ENCODE measurements at places on chromosomes 1 and 21.
A peak's percentile ranks its signal among the peaks of the same experiment; 100 is the strongest.

DNA sequence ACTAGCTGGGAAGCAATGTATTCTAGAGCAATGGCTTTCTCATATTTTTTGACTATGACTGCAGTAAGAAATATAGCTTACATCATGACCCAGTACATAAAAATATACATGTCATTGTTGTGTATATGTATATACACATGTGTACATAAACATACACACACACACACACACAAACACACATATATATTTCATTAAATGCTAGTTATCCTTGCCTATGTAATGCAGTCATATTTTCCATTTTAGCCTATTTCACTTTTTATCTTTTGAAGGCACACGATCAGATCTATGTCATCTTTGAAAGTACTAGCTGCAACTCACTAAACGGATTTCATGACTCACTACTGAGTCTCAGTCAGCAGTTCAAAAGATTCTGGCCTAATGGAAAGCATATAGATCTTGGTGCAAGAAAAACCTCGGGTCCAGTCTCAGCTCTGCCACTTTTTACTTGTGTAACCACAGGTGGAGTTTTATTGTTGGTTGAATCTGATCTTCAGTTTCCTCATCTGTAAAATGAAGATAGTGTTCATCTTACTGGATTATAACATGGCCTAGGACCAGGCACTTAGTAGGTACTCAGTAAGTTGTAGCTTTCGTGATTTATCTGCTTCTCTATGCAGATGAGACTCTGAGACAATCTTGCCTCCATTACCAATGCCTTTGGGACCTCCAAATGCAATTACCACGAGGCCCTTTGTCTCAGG, 325.6 kb downstream of the RRAGC start:
- H3K4me1 ChIP-seq = peaks cover 13% of the 10 kb centered on the region
- no peak overlapping the region for H3K4me3 ChIP-seq
- peak overlapping the region; percentile 49 for H3K27ac ChIP-seq
- H3K36me3 ChIP-seq = no peaks in the 10 kb centered on the region
- DNase-seq = peak; percentile 31
- peaks cover 2% of the 10 kb centered on the region for H3K27me3 ChIP-seq

DNA sequence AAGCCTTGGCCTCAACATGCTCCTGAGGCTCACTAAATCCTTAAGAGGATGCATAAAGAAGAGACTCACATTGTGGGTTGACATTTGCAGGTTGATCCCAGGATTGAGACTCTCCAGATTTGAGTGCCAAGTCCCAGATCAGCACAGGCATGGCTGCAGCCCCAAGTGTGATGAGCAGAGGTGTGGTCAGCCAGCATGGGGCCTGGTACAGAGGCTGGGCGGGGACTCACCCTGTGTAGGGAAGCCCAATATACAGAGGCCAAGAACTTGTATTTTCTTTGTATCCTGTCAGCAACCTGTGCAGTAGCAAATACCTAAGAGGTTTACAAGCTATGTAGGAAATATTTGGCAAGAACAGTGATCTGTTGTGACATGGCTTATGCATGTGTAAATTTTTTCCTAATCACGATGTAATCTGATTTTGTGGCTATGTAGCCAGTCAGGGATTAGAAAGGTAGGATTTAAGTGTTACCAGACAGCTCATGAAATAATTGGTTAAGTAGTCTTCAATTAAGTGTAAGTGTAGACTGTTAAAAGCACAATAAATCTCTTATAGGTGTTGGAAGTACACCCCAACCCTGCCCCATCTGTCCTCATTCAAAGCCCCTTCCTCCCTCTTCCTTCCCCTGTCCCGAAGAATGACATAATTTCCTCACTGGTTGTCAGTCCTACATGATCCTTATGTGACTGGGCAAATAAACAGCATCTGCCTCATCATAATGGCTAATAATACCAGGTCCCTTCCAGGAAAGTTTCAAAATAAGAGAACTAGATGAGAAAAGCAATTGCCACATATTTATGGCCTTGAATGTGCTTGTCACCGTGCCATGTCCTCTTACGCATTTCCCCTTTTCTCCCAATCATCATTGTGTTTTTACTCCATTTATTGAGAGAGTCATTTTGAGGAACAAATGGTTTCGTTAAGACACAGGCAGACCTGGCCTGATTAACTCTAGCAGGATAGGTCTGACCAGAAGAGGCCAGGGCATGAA, 120.9 kb downstream of the HLX start:
- H3K4me3 ChIP-seq = no peak overlapping the region
- H3K4me1 ChIP-seq = no peaks in the 10 kb centered on the region
- peaks cover 1% of the 10 kb centered on the region for H3K27me3 ChIP-seq
- no peak overlapping the region for H3K27ac ChIP-seq
- no peak for DNase-seq
- no peaks in the 10 kb centered on the region for H3K36me3 ChIP-seq

DNA sequence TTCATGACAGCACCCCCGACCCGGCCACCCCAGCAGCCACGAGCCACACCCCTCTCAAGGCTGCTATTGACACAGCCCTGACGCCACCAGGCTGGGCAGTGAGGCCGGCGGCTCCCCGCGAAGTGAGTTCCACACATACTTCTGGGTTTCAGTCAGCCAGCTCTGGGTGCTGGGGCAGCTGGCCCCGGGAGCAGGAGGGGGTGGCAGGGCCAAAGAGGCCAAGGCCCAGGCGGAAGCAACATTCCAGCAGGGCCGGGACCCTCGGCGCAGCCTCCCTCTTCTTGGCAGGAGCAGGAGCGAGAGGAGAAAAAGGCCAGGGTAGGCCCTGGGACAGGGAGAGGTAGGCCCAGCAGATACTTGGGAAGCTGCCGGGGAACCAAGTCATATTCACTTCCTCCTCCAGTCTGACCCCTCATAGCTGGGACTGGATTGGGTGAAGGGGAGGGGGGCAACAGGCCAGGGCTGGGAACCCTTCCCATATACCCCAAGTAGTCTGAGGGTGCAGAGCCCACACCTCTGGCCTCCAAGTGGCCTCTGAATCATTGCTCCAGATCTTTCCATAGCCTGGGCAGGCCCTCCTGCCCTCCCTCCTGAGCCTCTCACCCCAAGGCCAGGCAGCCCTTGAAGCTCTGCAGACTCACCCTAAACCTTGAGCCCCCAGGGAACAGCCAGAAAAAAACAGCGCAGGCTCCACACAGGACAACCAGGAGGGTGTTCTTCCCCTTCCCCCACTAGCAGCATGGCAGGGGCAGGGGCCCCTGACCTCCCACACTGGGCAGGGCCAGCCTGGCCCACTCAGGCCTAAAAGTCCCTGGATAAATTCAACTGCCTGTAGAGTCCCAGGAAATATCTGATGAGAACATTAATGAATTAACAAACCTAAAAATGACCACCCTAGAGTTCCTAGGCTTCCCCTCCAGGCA, 5.7 kb downstream of the HSPG2 start:
- H3K27me3 ChIP-seq = peaks cover 4% of the 10 kb centered on the region
- no peak overlapping the region for H3K27ac ChIP-seq
- no peaks in the 10 kb centered on the region for H3K36me3 ChIP-seq
- peaks cover 6% of the 10 kb centered on the region for H3K4me1 ChIP-seq
- no peak overlapping the region for H3K4me3 ChIP-seq

DNA sequence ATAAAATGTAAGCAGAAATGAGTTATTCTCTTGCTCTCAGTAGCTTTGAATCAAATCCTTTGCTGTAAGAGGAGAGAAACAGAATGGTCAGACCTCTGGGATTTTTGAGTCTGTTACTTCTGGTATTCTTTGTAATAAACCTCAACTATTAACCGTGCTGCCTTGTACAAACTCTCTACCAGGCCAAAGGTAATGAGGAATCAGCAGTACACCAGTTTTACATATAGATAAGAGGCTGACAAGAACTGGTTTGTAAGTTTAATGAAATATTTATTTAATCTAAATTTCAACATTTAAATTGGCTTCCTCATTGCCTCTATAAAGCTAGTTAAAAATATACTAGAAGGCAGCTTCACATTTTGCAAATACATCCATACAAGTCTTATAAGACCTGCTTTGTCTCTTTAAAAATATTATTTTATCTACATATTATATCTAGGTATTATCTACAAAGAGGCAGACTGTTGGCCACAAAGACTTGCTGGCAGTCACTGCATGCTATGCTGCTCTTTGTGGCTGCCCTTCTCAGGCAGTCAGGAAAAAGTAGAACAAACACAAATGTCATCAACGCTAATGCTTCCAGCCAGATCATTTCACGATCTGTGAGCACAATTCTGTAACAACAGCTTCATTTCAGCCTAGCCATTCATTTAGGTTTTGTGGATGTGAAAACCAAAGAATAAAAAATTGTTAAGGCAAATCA, 173.0 kb downstream of the GABPA start:
- no peak overlapping the region for H3K27ac ChIP-seq
- no peaks in the 10 kb centered on the region for H3K36me3 ChIP-seq
- DNase-seq = no peak
- no peaks in the 10 kb centered on the region for H3K4me1 ChIP-seq

DNA sequence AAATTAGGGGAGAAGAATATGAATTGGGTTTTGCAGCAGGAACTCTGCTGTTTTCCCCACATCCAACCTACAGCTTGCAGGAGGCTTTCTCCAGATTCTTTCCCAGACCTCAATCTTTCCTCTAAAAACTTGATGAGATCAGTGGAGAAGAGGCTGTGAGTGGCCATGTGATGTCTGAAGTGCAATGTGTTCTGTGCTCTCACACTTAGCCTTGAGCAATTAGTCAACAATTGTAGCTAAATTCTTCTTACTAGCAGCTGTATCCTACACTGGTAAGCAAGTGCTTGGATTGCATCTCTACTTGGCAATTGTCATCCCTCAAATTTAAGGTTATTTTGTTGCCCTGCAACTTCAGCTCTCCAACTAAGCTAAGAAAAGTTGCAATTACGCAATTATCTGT, 807.3 kb upstream of the RGS18 start:
- H3K36me3 ChIP-seq = no peaks in the 10 kb centered on the region
- no peak overlapping the region for H3K4me3 ChIP-seq
- no peak overlapping the region for H3K27ac ChIP-seq
- no peak for DNase-seq

- DNase-seq = no peak
- H3K4me3 ChIP-seq = no peak overlapping the region
- H3K27me3 ChIP-seq = peaks cover 5% of the 10 kb centered on the region
- peaks cover 27% of the 10 kb centered on the region for H3K4me1 ChIP-seq
- peak overlapping the region; percentile 13 for H3K27ac ChIP-seq
Measured at GRCh38 chr1:31487143-31487542, 74.1 kb downstream of the SERINC2 start.

DNA sequence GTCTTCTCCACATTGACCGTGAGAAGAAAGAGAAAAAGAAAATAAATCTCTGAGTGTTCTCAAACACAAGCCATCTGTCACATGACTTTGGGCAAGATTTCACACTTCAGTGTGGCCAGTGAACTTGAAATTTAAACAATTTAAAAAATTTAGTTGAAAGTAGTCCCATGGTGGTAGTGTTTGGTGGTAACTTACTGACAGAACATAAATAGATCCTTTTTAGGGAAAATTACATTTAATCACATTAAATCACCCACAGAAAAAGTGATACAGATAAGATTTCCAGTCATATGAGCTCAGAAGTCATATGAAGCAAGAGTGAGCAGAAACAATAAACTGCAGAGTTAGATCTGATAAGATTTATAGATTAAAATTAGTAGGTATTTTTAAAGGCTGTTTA, 31.9 kb upstream of the SGIP1 start:
- no peaks in the 10 kb centered on the region for H3K36me3 ChIP-seq
- no peak for DNase-seq
- no peaks in the 10 kb centered on the region for H3K4me1 ChIP-seq
- H3K27me3 ChIP-seq = peaks cover 17% of the 10 kb centered on the region
- no peak overlapping the region for H3K4me3 ChIP-seq

- no peak overlapping the region for H3K4me3 ChIP-seq
- no peaks in the 10 kb centered on the region for H3K27me3 ChIP-seq
- no peak overlapping the region for H3K27ac ChIP-seq
- peaks cover 7% of the 10 kb centered on the region for H3K4me1 ChIP-seq
Measured at GRCh38 chr21:16305686-16306085, 575.9 kb downstream of the USP25 start.

GRCh38 chr1:84947536-84948410, 49.1 kb downstream of the MCOLN2 start:
- no peak overlapping the region for H3K27ac ChIP-seq
- peaks cover 26% of the 10 kb centered on the region for H3K4me1 ChIP-seq
- no peak overlapping the region for H3K4me3 ChIP-seq
- no peak for DNase-seq

- H3K4me3 ChIP-seq = peak overlapping the region; percentile 5
- no peaks in the 10 kb centered on the region for H3K27me3 ChIP-seq
- DNase-seq = no peak
- H3K36me3 ChIP-seq = peaks cover 38% of the 10 kb centered on the region
- H3K27ac ChIP-seq = peak overlapping the region; percentile 91
Measured at GRCh38 chr1:226717256-226717909, 21.7 kb downstream of the ITPKB start.

DNA sequence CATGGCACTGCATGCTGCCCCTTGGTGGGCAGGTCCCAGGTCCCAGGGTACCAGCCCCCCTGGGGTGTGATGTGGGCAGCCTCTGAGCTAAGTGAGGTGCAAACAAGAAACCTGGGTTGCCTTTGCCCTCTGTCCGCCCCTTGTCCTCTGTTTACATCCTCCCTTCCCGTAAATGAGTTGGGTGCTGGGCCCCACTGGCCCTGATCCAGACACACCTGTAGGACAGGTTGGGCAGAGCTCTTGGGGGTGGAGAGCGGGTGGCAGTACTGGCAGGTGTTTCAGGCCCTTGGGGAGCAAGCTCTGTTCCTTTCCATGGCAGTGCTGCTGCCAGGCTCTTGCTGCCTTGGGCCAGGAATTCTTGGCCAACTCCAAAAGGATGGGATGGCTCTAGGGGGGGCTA, 35.8 kb downstream of the ELF3 start:
- peaks cover 5% of the 10 kb centered on the region for H3K27me3 ChIP-seq
- DNase-seq = no peak
- H3K4me1 ChIP-seq = no peaks in the 10 kb centered on the region
- H3K4me3 ChIP-seq = no peak overlapping the region
- H3K27ac ChIP-seq = no peak overlapping the region

DNA sequence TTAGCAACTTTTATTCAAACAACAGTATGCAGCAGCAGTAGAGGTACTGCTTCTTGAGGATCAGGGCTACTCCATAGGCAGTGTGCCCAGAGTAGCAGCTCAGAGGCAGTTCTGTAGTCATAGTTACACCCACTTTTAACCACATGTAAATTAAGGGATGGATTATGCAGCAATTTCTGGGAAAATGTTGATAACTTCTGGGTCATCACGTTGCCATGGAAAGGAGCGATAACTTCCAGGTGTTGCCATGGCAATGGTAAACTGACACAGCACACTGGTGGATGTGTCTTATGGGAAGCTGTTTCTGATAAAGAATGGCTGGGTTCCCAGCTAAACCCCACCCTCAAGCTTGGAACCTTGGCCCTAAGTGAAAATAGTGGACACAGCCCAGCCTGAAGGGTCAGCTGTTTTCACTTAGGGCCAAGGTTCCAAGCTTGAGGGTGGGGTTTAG, 29.0 kb upstream of the PLA2G2A start:
- H3K36me3 ChIP-seq = no peaks in the 10 kb centered on the region
- H3K27ac ChIP-seq = no peak overlapping the region
- no peaks in the 10 kb centered on the region for H3K4me1 ChIP-seq
- no peak for DNase-seq

DNA sequence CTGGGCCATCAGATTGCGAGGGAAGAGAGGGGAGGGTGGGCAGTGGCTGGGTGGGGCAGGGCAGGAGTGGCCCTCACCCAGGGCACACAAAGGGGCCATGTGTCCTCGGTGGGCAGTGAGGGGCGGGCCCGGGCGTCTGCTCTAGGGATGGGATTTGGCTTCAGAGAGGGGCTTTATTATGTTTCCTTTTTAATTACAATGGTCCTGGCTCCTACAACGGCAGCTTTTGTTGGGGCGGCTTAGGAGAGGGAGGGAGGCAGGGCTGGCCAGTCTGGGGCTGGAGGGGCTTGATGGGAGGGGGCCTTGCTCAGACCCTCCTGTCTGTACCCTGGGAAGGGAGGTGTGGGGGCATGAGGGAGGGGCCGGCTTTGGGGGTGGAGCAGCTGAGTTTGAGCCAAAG, 102.8 kb upstream of the WNT4 start:
- no peak overlapping the region for H3K4me3 ChIP-seq
- H3K4me1 ChIP-seq = no peaks in the 10 kb centered on the region
- H3K27ac ChIP-seq = no peak overlapping the region
- H3K27me3 ChIP-seq = peaks cover 11% of the 10 kb centered on the region
- no peak for DNase-seq

Measured in activated CD4-positive, alpha-beta memory T cell treated with anti-CD3 and anti-CD28 coated beads for 36 hours (primary cell).